ENCODE measurements at places on chromosomes 6 and 20.

GRCh38 chr6:137424251-137424650 is 69.9 kb downstream of the OLIG3 start:
- no peak for DNase-seq

- no peak for DNase-seq
Observed at GRCh38 chr20:60749804-60750602, 502.1 kb upstream of the CDH4 start.

DNA sequence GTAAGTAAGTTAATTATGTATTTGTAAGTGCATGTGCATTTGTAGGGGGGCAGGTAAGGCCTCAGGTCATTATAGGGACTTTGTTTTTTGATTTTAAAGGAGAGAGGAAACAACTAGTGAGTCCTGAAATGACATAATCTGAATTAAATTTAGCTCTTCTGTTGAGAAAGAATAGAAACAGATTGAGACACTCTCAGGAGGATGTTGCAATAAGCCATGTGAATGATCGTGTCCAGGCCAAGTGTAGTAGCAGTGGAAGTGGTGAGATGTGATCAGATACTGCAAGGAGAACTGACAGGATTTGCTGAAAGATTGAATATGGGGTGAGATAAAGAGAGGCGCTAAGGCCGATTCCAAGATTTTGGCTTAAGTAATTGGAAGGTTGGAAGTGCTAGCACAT is 2.6 kb upstream of the CENPW start:
- DNase-seq, result peak; percentile 82

DNA sequence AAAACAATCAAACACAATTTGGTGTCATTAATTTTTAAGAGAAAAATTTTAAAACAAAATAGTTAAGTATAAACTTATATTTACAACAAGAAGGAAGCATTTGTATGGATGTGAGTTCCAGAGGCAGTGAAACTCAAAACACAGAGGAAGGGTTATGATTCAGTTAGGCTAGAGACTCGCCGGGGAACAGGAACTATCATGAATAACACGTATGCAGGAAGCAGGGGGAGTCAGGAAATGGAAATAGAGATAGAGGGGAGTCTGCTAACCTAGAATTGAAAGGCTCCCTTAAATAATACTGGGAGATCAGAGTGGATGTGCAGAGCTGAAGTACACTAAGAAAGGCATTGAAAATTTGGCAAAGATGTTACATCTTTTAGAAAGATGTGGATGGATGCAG is 14.2 kb upstream of the HLA-DRB1 start:
- DNase-seq, result no peak

- no peak for DNase-seq
Observed at GRCh38 chr20:21618759-21619416, 86.6 kb upstream of the PAX1 start.

DNA sequence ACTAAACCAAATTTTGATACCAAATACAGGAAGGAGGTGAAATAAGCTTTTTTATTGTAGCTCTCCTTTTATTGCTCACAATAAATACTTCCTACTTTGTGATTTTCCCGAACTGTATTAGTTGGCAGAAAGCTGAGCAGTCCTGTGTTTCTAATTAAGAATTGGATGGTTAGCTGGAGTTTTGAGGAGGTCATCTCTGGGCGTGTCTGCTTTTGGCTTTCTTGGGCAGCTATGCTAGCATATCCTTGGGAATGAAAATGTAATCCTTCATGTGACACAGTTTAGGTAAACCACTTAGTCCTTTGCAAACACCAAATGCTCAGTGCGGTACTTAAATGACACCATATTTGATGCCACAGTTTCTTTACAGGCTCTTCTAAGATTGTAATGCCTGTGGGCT is 67.5 kb downstream of the MTHFD1L start:
- DNase-seq, result no peak

DNA sequence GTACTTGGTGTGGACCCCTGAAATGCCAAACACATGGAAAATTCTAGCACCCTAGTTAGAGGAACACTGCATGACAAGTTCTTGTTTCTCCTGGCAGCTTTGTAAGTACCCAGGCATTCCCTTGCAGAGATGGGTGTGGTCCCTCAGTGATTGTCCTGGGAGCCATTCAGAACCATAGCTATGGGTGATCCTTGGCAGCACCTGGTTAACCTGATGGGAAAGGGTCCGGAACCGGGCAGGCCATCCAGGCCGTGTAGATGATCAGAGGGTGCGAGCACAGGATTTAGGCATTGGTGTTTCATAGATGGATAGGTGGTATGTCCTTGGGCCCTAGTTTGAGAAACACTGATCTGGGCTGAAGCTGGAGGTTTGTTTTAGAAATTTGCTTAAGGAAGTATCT is 95.8 kb downstream of the RPP40 start:
- no peak for DNase-seq

DNA sequence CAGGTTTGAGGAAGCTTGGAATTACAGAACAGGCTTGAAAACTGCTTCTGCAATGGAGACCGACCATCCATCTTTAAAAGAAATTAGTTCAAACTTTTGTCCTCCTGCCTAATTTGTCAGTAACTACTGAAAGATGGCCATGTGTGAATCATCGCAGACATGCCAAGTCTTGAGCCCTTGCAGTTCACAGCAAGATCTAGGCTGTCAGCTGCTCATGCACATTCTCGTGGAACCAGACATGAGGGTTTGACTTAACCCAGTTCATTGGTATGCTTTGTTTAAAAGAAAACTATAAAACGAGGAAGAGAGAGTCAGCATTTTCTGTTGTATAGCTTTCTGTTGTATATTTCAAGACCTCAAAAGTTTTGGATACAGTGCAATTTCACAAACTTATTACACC is 74.0 kb upstream of the SAMD5 start:
- DNase-seq, result peak; percentile 90

- no peak for DNase-seq
Observed at GRCh38 chr6:158022749-158023596, 41.3 kb downstream of the SYNJ2 start.

DNA sequence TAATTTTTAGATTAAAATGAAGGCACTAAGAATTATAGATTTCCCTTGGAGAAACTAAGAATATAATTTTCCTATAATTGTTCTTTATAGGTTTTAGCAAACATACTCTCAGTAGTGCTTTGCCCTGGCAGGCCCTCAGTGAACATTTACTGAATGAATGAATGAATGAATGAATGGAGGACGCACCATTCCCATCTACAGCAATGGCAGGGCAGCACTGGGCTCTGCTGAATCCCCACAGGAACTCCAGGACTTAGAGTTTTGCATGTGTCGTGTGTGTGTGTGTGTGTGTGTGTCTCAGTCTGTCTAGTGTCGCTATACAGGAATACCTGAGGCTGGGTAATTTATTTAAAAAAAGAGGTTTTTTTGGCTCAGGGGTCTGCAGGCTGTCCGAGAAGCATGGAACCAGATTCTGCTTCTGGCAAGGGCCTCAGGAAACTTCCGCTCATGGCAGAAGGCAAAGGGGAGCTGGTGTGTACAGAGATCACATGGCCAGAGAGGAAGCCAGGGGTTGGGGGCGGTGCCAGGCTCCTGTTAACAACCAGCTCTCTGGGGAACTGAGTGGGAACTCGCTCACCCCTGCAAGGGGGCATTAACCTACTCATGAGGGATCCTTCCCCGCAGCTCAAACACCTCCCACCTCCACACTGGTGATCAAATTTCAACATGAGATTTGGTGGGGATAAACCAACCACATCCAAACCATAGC is 20.1 kb downstream of the RNASET2 start:
- no peak for DNase-seq

DNA sequence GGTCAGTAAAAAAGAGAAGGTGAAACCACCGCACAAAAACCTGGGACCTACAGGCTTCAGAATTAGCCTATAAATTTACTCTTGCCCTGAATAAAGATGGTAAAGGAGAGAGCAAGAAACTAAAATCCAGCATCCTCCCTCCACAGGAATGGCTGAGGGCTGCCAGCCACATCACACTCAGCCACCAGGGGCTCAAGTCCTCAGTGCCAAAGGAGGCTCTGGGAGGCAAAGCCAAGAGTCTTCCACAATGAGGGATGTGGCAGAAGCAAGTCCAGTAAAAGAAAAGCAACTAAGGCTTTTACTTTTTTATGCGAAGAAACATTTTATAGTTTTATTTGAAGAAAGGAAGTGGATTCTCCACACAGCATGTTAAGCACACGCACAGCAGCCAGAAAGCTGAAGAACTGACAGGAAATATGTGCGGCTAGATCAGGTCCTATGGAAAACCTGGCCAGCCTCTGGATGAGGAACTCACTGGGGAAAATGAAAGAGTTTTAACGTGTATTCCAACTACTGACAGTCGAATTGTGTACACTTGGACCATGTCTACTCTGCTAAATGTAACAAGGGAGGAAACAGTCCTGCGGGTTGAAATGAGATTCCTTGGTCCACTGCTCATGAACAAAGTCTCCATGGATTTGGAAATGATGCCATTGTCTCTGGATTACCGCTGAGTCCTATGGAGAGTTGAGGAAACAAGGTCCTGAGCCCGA is 219.4 kb upstream of the SSTR4 start:
- DNase-seq, result no peak

DNA sequence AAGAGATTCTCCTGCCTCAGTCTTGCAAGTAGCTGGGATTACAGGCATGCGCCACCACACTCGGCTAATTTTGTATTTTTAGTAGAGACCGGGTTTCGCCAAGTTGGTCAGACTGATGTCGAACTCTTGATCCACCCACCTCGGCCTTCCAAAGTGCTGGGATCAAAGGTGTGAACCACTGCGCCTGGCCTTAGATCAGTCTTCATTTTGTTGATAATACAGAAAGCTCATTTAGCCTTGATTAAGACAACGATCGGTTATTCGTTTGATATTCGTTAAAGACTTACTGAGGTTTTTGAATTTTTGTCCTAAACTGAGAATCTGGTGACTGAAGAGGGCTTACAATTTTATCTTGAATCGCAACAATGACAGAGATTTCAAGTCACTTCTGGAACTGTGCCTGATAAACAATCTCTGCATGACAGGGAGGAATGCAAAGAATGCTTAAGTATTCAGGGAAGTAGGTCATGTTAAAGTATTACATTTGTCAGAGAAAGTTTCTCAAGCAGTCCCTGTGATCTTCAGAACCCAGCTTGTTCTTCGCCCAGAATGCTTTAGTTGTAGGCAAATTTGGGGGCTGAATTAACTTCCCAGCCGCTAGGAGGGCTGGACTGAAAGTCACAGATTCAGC is 14.8 kb downstream of the AKAP12 start:
- DNase-seq, result peak; percentile 38

DNA sequence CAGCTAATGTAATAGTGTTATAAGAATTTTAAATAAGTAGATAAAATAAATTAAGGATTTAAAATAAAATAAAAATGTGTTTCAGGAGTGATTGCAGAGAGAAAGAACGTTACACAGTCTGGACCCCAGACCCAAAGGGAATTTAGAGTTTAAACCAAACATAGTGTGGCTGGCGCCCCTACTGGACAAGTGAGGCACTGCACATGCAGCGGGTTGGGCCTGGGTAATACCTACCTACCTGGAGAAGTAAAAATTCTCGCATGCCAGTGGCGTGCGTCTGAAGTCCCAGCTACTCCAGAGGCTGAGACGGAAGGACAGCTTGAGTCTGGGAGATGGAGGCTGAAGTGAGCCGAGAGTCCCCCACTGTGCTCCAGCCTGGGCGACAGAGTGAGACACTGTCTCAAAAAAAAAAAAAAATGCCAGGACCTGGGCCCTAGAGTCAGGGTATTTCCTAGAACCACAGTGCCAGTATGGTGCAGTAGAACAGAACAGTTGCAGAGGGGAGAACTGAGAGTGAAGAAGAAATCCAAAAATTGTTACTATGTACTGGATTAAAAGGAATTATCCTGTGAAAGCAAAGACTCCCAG is 71.4 kb upstream of the TCF21 start:
- no peak for DNase-seq

GRCh38 chr20:58088105-58088504 is 140.3 kb downstream of the ANKRD60 start:
- DNase-seq, result no peak

Data from bronchial epithelial cell (primary cell).